Esophagus squamous epithelium (tissue), 5 donors: ENCODE measurements at places on chromosomes 1 and 21.

DNA sequence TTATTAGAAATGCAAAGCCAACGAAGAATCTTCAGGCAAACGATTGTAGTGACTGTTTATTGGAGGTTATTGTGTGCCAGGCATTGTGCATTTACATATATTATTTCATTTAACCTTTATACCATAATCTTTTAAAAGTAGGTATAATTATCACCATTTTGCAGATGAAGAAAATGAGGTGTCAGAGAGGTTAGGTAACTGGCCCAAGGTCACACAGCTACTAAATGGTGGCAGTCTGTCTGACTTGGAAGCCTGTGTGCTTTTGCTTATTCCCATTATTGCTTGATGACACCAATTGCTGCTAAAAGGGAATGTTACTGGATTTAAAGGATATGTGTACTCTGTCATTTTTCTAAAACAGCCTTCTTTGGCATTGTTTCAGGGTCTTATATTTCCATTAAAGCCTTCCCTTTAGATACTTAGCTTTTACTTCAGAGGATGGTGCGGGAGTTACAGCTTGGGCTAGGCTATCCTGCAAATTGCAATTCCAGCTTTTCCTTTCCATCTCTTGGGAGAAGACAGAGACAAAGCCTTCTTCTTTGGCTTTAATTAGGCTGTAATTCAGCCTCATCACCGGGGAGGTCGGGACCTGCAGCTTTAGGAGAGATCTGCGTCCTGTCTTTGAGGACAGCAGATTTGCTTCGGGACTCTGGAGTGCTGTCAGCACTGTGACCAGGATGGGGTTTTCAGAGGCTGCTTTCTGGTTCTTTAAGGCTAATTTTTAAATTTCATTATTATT lies 37.4 kb upstream of the ERRFI1 start:
- no peak for DNase-seq

DNA sequence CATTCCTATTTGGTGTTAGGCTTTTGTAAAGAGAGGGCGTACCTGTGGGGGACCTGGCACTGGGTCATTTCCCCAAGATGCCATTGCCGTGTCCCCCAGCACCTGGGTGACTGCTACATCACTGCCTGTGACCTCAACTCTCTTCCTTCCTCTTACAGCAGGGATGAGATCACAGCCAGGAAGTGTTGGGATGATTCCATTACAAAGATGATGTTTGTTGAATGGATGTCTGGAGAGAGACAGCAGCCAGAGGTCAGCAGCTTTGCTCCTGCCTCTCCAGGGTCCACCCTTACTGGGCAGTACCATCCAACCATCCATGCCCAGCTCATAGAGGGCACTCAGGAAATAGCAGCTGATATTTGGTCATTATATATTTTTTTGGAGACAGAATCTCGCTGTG lies 35.1 kb downstream of the TMEM51 start:
- no peak for DNase-seq

DNA sequence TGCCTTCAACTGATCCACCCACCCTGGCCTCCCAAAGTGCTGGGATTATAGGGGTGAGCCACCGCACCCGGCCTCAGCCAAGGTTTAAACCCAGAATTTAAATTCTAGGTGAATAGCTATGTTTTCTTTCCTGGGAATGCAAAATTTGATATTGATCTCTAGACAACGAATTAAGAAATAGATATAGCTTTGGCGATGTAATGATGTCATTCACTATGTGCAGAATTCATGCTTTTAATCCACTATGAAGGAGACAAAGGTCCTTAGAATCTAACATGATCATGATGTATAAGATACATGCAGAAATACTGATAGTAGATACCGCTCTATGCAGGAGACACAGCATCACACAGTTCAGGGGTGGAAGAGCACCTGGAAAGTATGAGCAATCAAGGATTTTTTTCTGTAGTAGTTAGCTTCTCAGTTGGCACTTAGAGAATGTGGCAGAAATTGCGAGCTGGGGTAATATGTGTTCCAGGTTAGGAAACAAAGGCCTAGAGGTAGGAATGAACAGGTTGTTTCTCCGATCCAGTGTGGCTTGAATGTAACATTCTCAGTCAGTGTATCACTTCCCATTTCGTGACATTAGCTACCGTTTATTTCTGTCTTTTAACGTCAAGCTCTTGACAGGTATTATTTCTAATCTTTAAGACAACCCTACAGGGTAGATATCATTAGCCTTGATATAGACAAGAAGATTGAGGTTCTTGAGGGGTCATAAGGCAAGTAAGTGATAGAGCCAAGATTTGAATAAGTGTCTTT lies 3.0 kb upstream of the CEP350 start:
- no peak for DNase-seq

GRCh38 chr1:153985341-153985912 lies 712 bp downstream of the RAB13 start:
- no peak for DNase-seq

GRCh38 chr21:41170859-41171609 lies 3.1 kb downstream of the BACE2 start:
- DNase-seq = no peak

DNA sequence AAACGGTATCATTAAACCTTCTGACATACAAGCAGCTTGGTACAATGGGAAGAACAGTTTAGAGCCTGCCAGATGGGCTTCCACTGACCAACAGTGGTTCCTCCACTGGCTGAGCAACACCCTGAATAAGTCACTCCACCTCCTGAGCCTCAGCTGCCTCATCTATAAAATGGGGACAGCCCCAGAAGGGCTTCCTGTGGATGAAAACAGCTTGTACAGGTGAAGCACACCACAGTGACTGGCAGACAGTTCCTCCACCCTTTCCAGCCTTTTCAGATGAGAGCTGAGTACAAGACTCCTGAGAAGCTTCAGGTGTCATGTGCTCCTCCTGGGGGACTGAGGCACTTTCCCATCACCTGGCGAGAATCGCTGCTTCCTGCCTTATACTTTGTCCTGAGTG lies 2.1 kb downstream of the CAPZB start:
- no peak for DNase-seq

- no peak for DNase-seq
Observed at GRCh38 chr1:51745304-51745570, 128.3 kb downstream of the OSBPL9 start.

- DNase-seq = no peak
Observed at GRCh38 chr1:28830814-28831213, 18.8 kb downstream of the OPRD1 start.

DNA sequence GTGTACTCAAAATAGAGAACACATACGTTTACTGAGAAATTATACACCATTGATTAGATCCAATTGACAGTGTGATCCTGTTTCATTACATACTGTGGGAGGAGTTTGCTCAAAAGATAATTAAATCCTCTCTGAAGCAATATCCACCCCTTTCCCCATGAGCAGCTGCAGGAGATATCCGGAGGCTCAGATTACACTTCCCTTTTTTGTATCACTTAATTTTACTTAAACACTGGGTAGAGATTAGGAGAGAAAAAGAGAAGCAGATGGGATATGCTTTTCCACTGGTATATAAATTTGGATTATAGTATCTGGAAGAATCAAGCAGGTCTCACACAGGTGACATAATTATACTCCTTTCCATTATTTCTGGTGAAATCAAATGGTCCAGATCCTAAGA lies 333.3 kb upstream of the ZRANB2 start:
- DNase-seq = no peak

GRCh38 chr1:234091876-234092275 lies 187.4 kb downstream of the SLC35F3 start:
- DNase-seq = no peak

- no peak for DNase-seq
Observed at GRCh38 chr1:1059494-1060280, 14.4 kb downstream of the RNF223 start.

- no peak for DNase-seq
Observed at GRCh38 chr1:57576756-57577155, 152.9 kb upstream of the DAB1 start.
